ENCODE measurements at places on chromosomes 6 and 20.

GRCh38 chr6:67802771-67803170, 832.3 kb upstream of the ADGRB3 start:
- no peak for DNase-seq

GRCh38 chr6:87498048-87498447, 25.3 kb downstream of the SLC35A1 start:
- no peak for DNase-seq

DNA sequence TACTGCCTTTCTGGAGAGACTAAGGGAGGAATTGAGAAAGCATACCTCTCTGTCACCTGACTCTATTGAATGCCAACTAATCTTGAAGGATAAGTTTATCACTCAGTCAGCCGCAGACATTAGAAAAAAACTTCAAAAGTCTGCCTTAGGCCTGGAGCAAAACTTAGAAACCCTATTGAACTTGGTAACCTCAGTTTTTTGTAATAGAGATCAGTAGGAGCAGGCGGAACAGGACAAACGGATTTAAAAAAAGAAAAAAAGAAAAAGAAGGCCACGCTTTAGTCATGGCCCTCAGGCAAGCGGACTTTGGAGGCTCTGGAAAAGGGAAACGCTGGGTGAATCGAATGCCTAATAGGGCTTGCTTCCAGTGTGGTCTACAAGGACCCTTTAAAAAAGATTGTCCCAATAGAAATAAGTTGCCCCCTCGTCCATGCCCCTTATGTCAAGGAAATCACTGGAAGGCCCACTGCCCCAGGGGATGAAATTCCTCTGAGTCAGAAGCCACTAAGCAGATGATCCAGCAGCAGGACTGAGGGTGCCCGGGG, 43.1 kb upstream of the RNF182 start:
- no peak for DNase-seq

- no peak for DNase-seq
Observed at GRCh38 chr20:14526891-14527290, 189.5 kb upstream of the FLRT3 start.

DNA sequence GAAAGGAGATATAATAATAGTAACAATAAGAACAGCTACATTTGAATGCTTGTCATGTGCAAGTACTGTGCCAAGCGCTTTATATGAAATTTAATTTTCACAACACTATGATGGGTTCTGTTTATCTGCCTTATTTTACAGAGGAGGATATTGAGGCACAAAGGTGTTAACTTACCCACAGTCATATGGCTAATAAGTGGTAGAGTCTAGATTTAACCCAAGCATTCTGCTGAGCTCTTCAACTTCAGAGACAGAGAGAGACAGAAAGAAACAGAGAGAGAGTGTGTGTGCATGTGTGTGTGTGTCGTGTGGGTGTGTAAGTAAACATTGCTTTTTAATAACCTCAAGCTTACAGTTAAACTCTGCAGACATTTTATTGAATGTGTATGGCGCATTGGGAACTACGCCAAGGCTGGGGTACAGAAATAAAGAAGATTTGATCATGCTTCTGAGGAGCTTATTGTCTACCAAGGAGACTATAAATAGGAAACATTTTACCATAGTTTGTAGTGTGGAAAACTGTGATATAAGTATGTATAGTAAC, 12.9 kb downstream of the TBPL1 start:
- DNase-seq, result no peak

DNA sequence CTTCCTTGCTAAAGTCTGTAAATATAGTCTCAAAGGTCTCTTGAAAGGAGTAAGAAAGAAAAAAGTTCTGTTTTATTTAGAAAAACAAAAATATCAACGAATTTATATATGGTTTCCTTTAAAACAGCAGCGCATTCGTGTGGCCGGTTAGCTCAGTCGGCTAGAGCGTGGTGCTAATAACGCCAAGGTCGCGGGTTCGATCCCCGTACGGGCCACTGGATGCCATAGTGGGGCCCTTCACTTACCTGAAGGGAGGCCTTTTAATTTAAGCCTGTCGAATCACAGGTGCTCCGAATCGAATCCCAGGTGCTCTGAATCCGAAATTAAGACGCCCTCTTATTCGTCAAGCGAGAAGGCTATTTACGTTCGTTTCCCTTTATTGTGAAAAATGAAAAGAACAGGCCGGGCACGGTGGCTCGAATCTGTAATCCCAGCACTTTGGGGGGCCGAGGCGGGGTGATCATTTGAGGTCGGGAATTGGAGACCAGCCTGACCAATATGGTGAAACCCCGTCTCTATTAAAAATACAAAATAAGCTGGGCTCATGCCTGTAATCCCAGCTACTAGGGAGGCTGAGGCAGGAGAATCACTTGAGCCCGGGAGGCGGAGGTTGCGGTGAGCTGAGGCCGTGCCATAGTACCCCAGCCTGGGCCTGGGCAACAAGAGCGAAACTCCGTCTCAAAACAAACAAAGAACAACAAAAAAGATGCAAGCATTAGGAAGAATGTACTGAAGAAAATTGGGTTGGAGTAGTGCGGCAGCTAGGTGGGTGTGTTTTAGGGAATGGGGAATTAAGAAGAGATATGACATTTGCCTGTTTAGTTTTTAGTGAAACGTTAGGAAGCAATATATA, 195.8 kb upstream of the ZNF184 start:
- DNase-seq, result no peak

DNA sequence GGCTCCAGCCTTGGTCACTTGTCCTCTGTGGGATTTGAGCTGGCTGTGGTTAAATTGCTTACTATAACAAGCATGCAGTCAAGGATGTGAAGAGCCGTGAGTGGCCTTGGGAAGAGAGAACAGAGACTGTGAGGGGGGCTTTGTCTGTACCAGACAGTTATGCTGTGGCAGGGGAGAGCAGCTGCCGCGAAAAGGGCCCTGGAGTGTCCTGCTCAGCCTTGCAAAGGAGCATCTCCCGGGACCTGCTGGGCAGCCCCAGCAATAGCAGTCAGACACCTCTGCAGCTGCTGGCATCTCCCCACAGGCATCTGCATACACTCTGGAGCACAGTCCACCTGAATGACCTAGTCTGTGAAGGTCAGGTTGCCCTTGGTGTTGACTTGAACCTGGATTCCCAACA, 6.3 kb downstream of the EBF4 start:
- no peak for DNase-seq

All from stimulated activated CD8-positive, alpha-beta memory T cell treated with anti-CD3 and anti-CD28 coated beads, Interleukin-4, amount 100 ng/mL, for 1 hour (primary cell).